IMR-90 (cell line): ENCODE measurements at places on chromosomes 12 and 14. TPM values are rescaled to one million over a fixed set of nuclear protein-coding genes. Genes with fewer than 3 reads are reported as not detected.

PUS7L gene
- total RNA-seq: 44.8 and 58.6 TPM in 2 replicates

C12orf75 gene
- 145 and 216 TPM in 2 replicates for total RNA-seq

RDH5 gene
- 7.3 and 8.9 TPM in 2 replicates for total RNA-seq

PTPRB gene
- total RNA-seq: 5.3 and 6.5 TPM in 2 replicates

ERP27 gene
- not detected in 2 replicates for total RNA-seq

NELL2 gene
- 0.18 and 0.28 TPM in 2 replicates for total RNA-seq

ITFG2 gene
- 20.0 and 20.3 TPM in 2 replicates for total RNA-seq

OLR1 gene
- total RNA-seq: 2.5 and 3.2 TPM in 2 replicates

STON2 gene
- total RNA-seq: not detected in 2 replicates

SYT1 gene
- total RNA-seq: 3.0 and 4.2 TPM in 2 replicates
